Testis (tissue), 5 donors: ENCODE measurements at places on chromosomes 1 and 21. TPM values are rescaled to one million over a fixed set of nuclear protein-coding genes. Genes with fewer than 3 reads are reported as not detected.

Gene S100A7
- polyA plus RNA-seq, result not detected

- no peak for DNase-seq
Observed at GRCh38 chr21:34183331-34183928, 110.1 kb downstream of the MRPS6 start.

DNA sequence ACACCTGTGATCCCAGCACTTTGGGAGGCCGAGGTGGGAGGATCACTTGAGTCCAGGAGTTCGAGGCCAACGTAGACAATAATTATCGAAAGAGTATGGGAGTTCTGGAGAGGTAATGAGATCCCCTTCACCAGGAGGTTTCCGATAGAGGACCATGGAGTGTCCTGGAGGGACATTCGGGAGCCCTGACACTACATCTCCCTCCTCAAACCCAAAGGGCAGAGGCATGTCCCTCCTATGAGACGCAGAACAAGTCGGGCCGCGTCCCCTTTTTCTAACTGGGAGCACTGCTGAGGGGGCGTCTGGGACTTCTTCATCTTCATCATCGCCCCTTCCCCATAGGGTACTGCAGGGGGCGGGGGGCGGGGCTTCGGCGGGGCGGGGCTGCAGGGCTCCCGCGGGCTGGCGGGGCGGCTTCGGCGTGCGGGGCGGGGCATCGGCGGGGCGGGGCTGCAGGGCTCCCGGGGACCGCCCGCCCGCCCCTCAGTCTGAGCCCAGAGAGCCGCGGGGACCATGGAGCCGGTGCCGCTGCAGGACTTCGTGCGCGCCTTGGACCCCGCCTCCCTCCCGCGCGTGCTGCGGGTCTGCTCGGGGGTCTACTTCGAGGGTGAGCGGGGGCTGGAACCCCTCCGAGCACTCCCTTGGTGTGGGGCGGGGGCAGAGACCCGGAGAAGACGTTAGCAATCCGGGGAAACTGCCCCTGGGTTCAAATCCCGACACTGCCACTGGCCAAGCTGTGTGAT is at the start of gene THEMIS2:
TSS of gene THEMIS2 (plus strand) at position 486 of the 743 bp plus-strand sequence. CDS start at position 514, 28 bp downstream.
- peak; percentile 86 for DNase-seq

Gene CCDC30
- polyA plus RNA-seq, result 16.1 TPM

Gene NMNAT2
- polyA plus RNA-seq, result 23.6 TPM

Gene EPHA2
- polyA plus RNA-seq, result 5.1 TPM

Gene TMEM39B
- 24.0 TPM for polyA plus RNA-seq

DNA sequence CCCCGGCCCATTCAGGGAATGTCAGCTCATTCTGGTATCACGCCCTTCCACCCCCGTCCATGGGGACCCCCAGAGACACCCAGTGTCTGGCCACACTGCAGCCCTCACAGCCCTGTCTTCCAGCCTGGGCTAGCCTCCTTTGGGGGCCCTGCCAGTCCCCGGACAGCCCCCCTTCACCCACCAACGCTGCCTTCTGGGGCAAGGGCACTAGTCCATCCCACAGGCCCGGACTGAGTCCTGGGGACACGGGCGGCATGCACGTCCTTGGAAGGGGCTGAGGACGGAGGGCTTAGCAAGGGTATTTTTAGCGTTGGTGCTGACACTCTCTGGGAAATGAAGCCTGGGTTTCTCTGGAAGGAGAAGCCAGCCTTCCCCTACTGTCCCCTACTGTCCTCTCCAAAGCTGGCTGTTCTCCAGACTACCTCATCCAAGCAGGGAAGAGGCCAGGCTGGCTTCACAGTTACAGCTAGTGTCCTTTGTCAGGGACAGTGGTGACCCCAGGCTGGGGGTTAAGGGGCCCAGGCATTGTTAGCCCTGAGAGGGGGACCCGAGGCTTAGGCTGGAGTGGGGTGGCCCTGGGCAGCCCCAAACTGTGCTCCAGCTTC is 39.5 kb downstream of the COQ8A start:
- DNase-seq, result no peak

GRCh38 chr21:36028127-36029069 is 31.9 kb downstream of the SETD4 start:
- peak; percentile 83 for DNase-seq

- DNase-seq, result peak; percentile 51
Observed at GRCh38 chr1:19081218-19081893, 124.9 kb upstream of the IFFO2 start.

Gene RPE65
- polyA plus RNA-seq, result 0.42 TPM

GRCh38 chr1:171717062-171717718 is 24.7 kb downstream of the VAMP4 start:
- DNase-seq, result no peak

DNA sequence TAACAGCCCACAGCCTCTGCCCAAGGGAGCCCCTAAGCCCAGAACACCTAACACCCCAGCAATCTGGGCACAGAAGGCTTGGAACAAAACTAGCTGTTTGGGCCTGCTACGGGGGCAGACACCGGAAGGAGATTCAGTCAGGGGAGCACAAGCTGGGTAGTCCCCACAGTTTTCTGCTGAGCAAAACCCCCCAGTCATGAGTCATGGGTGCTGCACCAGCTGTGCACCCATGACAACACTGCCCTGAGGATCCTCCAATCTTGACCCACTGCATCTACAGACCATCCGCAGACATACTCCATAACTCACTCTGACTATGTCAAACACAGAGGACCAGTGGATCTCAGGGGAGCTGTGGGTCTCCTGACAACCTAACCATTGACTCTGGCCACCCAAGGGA is 105.1 kb downstream of the LRIG2 start:
- DNase-seq, result no peak

Gene TRAF3IP3
- 9.2 TPM for polyA plus RNA-seq

Gene ARID1A
- 53.7 TPM for polyA plus RNA-seq

Gene MATN1
- polyA plus RNA-seq, result 0.32 TPM

Gene NPHS2
- 0.83 TPM for polyA plus RNA-seq

Gene ATP6V1G3
- polyA plus RNA-seq, result not detected

DNA sequence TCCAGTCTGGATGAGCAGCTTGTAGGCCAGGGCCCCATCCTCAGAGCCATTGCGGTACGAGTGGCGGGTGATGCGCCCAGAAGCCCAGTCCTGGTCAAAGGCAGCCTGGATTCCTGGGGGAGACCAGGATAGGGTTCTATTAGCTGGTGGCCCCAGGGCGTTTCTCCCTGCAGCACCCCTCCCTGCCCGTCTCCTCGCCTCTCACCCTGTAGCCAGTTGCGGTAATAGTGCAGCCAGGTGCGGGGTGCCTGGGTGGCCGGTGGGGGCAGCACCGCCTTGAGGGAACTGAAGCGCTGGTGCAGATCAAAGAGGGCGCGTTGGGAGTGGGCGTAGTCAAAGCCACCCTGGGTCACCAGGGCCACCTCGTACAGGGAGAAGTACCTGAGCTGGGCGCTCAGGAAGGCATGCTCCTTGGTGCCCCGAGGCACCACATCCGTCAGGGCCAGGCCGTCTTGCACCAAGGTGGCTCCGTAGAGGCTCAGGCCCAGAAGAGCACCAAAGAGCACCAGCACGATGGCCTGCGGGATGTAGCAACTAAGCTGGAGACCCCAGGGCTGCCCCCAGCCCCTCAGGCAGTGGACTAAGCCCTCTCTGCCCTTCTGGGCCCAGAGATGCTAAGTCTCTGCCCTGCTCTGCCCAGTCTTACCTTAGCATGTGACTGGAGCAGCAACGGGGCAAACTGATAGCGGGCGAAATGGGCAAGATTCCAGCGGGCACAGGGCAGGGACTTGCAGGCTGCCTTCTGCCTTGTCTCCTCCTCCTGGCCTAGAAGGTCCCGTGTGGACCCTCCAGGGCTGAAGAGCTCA is 15.7 kb downstream of the PTCH2 start:
- DNase-seq, result no peak

Gene ELF3
- 3.3 TPM for polyA plus RNA-seq

- DNase-seq, result peak; percentile 64
Observed at GRCh38 chr21:27802816-27803475, 836.1 kb upstream of the ADAMTS5 start.

GRCh38 chr1:230142608-230143210 is 75.7 kb downstream of the GALNT2 start:
- DNase-seq, result peak; percentile 59

DNA sequence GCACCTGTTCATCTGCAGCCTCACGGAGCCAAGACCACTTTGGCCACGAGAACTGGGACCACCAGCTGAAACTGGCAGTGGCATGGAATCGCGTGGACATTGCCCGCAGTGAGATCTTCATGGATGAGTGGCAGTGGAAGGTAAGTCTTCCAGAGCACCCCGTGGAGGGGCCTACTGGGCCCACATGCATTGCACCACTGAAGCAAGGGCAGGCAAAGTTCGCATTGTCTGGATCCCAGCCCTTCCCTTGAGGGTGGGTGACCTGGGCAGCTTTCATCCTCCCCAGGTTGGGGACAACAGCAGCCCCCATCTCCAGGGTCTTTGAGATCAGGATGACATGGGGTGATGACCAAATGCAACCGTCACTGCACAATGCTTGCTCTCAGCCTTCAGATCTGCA is 37.5 kb downstream of the TRPM2 start:
- no peak for DNase-seq

Gene TEX38
- 432 TPM for polyA plus RNA-seq

DNA sequence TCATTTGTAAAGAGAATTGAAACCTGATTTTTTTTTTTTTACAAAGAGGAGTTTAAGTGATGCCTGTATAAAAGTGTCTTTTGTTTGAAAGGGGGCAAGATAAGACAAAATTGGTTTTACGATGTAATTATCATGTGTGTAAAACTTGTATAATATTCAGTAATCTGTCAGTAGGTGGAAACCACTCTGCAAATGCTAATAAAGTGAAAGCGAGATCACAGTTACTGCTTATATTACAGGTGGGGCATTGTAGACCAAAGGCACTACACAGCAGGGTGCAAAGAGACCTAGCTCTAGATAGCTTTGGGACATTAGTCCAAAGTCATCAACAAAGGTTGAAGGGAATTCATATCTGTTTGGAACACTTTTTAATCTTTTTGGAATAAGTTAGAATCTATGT is 174.2 kb downstream of the LHX8 start:
- DNase-seq, result no peak

Gene CRNN
- not detected for polyA plus RNA-seq

DNA sequence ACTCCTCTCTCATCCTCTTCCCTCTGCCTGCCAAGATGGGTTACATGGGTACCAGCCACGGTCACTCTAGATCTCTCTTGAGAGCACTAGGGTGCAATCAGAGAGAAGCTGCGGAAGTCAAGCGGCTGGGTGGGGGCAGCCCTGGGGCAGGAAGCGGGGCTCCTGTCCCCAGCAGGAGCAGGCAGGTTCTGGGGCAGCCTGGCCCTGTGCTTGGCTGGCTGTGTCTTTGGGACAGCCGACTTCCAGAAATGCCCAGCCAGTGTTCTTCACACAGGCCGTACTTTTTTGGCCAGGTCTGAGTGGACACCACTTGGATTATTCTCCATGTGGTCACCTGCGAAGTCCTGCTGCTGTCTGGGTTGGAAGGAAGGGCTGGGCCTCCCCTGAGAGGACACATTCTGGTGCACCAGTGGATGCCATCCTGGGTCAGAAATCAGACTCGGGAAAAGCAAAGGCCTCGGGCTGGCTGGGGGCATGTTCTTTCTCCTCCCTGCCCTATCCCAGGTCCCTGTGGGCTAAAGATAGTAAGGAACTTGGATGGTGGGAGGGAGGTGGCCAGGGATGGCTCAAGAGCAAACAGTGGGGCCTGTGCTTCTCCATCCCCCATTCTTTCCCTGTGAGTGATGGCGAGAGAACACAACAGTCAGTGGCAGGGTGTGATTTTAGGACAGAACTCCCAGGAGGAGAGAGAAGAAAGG is 93.7 kb downstream of the ITPKB start:
- no peak for DNase-seq

DNA sequence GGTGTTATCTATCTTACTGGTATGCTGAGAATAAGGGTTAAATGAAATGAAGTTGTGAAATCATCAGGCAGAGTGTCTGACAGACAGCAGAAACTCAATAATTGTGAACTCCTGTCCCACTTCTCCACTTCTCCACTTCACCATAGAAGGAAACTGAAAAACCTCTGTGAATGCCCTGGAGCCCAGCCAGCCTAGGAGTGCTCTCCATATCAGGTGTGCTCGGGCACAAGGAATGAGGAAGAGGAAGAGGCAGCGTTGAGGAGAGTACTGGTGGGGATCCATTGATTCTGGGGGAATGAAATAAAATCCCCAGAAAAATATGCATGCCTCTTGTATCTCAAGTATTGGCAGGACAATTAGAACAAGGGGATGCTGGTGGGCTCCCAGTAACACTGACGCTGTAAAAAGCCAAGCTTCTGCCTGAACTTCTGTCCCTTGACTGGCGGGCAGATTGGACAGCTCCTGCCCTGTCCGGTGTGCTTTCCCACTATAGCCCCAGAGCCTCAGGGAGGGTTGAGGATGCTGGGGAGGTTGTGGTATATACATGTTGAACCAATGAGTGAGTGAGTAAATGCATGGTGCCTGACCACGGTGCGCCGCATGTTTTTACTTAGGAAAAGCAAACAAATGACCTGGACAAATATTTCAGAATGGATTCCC is 47.7 kb downstream of the NMNAT2 start:
- DNase-seq, result no peak

Gene KRTAP12-2
- polyA plus RNA-seq, result not detected

GRCh38 chr1:10890491-10891071 is 94.1 kb upstream of the CASZ1 start:
- DNase-seq, result no peak

Gene PTPRC
- 10.8 TPM for polyA plus RNA-seq

- DNase-seq, result no peak
Observed at GRCh38 chr1:61851235-61851634, 109.0 kb downstream of the PATJ start.

DNA sequence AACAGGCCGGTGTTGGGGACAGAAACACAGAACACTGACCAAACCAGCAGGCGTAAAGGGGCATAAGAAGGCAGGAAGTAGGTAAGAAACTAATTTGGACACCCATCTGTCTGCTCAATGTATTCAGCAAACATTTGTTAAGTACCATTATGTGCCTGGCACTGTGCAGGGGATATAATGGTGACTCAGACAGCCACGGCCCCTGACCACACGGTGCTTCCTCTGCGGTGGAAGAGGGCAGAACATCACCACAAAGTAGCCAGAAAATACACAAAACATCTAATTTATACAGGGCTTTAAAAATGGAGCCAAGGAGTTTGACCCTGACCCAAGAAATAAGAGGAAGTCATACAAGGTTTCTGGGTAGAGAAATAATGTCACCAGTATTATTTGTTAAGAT is 12.9 kb downstream of the DNAJC11 start:
- DNase-seq, result no peak

Gene GJA9
- polyA plus RNA-seq, result 3.4 TPM

- DNase-seq, result no peak
Observed at GRCh38 chr21:34182436-34182835, 109.1 kb downstream of the MRPS6 start.

DNA sequence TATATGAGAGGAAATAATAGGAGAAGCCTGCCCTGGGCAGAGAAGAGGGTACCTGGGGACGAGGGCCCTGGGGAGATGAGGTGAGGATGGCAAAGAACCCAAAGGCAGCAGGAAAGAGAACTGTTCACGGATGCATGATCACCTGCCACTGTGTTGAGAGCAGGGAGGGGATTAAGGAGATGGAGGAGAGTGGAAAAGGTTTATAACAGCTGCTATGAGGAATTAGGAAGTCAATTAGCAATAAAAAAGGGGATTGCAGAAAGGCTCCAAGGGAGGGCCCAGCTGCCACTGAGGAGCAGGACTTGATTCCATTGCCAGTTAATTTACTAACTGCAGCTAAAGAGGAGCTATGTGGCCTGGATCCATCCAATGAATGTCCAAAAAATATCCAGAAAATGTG is 61.1 kb downstream of the GFI1 start:
- no peak for DNase-seq
